ENCODE measurements at places on chromosomes 6 and 20.

- DNase-seq: no peak
Observed at GRCh38 chr20:6588296-6588695, 179.2 kb upstream of the BMP2 start.

- no peak for DNase-seq
Observed at GRCh38 chr6:168148231-168148849, 69.3 kb upstream of the FRMD1 start.

DNA sequence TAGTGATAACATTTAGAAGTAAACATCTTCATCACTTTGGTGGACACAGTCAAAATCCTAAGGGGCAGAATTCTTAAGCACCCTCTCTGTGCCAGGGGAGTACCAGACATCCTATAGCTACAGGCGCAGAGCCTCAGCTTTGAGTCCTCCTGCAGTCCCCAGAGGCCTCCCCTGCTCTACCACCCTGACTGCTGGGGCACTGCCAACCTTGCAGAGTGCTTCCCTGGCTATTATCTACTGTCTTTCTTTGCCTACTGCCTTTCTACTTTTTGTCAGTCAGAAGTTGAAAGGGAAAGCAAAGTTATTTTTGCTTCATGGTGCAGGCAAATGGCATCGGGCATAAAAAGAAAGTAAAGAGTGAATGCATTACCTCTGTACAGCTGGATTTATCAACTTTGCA is 80.1 kb downstream of the AIG1 start:
- DNase-seq: no peak

- peak; percentile 87 for DNase-seq
Observed at GRCh38 chr6:127459231-127459641, at the start of gene KIAA0408. TSS of gene KIAA0408 (minus strand) at chr6:127459389. CDS start at chr6:127453981, 5,408 bp downstream.

DNA sequence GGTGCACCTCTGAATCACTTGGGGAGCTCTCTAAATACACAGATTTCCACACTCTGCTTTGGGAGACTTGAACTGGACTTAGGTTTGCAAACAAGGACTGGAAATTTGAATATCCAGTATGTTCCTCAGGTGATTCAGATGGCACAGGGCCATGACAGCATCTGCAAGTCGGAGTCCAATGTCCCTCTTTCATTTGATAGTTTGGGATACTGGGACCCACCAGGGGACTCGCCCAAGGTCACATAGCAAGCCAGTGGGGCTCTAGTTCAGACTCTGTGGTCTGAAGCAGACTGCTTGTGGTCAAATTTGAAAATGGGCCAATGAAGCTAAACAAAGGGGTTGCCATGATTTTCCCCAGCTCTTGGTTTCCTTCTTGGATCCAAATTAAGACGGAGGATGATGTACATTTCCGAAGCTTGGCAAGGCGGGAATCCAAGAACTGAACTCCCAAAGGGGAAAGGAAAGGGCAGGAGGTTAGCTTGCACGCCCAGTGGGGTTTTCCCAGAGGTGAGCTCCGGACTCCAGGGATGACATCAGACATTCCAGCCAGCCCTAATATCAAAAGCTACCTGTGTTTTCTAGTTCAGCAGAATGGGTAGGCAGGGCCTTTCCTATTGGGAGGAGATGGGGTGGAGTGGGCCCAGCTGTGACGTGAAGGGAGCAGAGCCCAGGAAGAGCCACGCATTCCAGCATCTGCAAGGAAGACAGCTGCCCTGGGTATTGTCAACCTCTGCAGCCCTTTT is 3.4 kb upstream of the SYS1 start:
- DNase-seq: no peak

DNA sequence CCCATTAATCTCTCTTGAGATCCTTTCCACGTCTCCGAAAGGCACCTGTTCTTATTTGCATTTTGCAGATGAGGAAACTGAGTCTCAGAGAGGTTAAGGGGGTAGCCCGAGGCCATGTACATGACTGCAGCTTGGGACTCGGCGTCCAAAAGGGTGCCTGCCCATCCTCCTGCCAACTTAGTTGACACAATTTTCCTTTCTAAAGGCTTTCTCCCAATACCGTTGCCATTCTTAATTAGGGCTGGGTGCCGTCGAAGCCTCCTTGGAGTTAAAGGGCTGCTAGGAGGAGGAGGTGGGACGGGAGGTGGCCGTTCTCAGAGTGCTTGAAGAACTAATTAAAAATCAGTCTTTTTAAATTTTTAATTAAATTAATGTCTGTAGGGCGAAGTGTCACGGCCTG is 546 bp upstream of the PSMG4 start:
- DNase-seq: no peak

DNA sequence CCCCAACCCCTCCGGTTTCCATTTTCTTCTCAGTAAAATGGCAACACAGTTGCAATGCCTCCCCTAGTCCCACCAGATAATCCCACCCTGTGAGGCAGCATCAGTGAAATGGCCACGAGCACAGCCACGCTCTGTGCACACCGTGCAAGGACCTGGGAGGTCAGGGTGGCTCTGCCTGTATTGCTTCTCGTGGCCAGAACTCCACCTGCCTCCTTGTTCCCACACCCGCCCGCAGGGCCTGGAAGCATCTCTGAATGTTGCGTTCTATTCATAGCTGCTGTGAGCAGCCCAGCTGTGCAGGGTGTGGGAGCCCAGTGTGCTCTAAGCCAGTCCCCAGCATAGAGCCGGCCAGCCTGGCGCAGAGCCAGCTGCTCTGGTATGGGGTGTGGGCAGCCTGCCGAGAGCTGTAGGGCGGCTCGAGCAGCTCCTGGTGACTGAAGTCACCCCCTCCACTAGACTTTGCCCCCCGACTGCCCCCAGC is 161.1 kb downstream of the DLL1 start:
- no peak for DNase-seq

DNA sequence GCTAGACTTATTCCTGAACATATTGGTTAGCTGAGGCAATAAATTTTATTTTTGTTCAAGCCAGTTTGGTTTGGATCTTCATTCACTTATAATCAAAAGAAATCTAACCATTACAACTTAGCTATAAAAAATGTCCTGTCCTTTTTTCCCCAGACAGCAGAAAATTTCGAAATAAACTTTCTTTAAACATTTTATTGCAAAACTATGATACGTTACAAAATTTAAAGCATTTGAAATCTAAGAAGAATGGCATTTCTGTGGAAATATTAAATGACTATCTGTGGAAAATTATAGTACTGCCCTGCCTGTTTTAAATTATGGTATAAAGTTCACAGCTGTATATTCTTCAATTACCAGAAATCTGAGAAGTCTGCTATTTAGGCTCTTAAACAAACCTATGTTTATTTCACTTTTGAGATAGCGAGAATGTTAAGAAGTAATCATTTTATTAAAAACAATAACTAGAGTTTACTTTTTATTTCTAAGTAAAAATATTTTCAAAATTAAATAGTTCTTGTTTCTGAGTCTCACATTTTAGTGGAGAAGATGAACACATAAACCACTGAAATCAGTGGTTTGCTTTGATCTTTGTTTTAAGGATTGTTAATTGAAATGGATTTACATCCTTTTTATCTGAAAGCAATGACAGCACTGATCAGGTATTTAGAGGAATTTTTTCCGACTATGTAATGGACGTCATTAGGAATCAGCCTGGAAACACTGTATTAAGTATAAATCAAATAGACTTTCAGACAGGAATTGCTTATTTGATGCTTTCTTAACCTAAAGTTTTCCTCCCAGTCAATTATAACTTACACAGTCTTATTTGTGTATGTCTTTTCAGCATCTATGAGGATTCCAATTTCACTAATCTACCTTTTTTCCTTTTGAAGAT is 553.7 kb downstream of the COL12A1 start:
- DNase-seq: no peak

DNA sequence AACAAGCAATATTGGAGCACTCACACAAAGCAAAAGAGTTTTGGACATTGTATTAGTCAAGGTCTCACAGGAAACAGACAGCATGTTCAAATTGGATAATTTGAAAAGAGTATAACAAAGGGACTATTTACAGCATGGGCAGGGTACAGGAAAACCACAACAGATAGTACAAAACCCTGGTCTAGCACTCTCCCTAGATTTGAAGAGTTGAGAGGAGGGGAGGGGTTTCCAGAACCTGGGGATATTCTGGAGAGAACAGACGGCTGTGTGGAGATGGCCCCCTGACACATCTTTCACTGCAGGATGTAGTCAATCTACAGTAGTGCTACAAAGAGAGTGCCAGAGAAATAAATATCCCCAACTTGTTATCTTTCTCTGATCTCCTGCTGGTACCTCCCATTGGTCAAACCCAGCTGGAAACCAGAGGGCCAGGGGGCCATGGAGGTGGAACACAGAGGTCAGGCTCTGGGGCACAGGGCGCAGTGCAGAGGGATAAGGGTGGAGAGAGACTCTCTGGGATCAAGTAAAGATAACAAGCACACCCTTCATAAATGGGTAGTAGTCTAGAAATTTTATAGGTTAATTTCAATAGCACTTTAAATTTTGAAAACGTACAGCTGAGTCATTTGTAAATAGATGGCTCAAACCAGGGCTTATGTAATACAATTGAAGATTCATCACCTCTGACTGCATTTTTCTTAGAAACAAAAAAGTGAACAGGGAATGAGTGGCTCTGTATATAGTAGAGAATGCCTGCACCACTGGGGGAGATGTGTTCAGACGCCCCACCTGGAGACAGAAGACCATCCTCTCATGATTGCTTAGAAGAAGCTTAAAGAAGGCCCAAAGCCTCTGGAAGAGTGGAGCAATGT is 25.7 kb downstream of the RCAN2 start:
- DNase-seq: no peak

- DNase-seq: no peak
Observed at GRCh38 chr20:63121246-63121645, 94.7 kb downstream of the YTHDF1 start.

DNA sequence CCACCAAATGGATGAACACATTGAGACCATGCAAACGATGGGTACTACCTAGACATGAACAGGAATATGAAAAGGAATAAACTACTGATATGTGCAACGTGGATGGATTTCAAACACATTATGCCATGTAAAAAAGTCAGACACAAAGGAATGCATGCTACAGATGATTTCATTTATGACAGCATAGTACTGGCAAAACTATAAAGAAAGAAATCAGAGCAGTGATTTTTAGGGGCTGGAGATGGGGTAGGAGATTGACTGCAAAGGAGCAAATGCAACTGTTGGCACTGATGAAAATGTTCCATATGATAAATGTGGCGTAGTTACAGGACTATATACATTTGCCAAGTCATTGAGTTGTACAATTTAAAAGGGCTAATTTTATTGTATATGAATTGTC is 13.4 kb upstream of the COL12A1 start:
- DNase-seq: no peak

Data from LNCaP clone FGC (cell line).